ENCODE measurements at places on chromosomes 13 and 19.

GRCh38 chr13:114313061-114313860 lies 1.0 kb upstream of the CHAMP1 start:
- DNase-seq: no peak

DNA sequence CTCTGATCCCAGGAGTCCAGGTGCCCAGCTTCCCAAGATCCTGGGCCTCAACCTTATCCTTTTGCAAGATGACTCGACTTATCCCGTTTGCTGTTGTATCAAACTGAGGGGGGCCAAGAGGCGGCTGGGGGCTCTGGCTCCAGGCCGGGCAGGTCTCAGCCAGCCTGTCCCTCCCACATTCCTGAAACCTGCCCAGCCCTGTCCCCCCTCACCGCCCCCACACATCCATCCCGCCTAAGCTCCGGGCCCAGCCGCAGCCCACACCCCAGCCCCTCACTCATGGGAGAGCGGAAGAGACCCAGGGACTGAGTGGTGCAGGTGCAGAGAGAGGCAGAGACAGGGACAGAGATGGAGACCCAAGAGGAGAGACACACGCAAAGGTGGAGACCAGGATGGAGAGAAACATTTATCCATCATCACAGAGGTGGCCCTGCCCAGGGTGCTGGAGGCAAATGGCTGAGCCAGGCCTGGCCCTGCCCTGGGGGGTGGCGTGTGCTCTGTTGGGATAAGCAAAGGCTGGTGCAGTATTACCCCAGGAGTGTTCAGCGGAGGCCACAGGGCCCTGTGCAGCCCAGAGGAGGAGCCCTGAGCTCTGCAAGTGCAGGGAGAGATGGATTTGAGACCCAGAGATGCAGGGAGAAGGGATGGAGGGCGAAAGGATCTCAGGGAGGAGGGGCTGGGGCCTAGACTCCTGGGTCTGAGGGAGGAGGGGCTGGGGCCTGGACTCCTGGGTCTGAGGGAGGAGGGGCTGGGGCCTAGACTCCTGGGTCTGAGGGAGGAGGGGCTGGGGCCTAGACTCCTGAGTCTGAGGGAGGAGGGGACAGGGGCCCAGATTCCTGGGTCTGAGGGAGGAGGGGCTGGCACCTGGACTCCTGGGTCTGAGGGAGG lies 1.6 kb downstream of the BCAM start:
- no peak for DNase-seq

GRCh38 chr19:31316201-31316951 lies 32.9 kb downstream of the TSHZ3 start:
- DNase-seq: no peak

- DNase-seq: no peak
Measured at GRCh38 chr13:39040206-39040605, 1.9 kb downstream of the NHLRC3 start.

DNA sequence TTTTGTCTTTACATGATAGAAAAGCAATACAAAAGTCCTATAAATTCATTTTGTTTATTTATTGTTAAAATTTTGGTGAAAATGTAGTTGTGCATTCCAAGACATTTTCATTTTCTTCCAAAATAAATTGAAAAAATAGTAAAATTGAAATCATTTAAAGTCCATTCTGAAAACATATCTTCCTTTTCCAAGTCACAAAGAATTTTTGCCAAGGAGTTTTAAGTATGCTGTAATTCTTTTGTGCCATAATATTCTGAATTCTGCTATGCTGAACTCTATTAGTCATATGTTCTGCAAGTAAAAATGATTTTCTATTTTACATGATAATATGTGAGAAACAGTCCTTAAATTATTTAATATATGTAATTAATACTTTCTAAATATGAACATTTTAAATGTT lies 879.6 kb upstream of the SLC10A2 start:
- DNase-seq: no peak

- no peak for DNase-seq
Measured at GRCh38 chr19:18319591-18320135, 3.2 kb downstream of the LSM4 start.

All from NCI-H1930 (cell line).